ENCODE measurements at places on chromosomes 4 and X.

DNA sequence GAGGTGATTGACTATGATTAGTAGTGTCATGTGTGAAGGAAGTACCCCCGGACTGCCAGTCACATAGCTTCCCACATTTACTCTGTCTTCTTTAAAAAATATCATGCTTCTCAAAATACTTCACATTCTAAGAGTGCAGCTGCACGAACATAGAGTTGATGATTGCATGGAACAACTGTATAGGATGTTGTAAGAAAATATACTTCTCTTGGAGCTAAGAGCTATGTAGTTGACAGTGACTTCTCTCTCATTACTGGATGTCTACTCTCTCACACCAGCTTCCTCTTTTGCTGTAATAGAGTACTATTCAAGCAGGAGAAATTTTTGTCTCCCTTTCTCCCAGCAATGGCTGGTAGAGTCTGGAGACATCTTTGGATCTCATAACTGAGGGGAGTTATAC lies 99.4 kb upstream of the PUDP start:
- no peak for DNase-seq

DNA sequence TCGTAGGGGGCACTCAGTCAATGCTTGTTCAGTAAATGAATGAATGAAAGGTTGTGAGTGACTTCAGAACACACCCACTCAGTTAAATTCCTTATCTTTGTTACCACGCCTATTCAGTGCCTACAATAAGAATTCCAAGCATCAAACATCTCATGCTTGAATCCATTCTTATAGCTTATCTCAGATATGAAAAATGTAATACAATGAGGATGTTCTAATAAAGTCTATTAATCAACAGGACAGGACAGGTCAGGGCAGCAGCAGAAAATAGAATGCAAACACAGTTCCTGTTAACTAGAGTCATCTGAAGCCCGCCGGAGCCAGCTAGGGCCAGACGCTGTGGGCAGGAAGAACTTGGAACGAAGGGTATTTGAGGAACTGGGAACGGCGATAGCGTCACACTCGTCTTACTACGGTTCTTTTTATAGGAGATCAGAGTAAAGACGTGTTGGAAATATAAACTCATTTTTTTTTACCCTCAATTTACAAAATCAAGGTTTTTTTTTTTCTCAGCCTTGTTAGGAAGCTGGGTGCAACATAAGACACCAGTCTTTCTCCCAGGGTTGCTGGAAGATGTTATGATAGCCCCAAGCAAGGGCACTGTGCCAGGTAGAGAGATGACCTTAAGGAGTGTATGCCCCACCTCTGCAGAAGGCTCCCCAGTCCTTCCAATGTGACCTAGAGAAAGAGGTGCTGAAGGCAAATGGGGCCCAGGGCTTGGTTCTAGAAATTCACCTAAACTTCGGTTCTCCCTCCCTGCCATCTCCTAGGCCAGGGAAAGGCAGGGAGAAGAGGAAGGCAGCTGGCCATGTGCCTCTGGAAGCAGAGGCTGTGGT lies 48.3 kb downstream of the SEL1L3 start:
- no peak for DNase-seq

GRCh38 chr4:54189140-54189539 lies 40.0 kb upstream of the PDGFRA start:
- no peak for DNase-seq

- DNase-seq, result no peak
Observed at GRCh38 chr4:105586638-105587328, 34.4 kb downstream of the ARHGEF38 start.

- DNase-seq, result no peak
Observed at GRCh38 chr4:67635331-67635730, 65.6 kb downstream of the UBA6 start.

- DNase-seq, result no peak
Observed at GRCh38 chr4:1833307-1834046, 22.5 kb downstream of the LETM1 start.

DNA sequence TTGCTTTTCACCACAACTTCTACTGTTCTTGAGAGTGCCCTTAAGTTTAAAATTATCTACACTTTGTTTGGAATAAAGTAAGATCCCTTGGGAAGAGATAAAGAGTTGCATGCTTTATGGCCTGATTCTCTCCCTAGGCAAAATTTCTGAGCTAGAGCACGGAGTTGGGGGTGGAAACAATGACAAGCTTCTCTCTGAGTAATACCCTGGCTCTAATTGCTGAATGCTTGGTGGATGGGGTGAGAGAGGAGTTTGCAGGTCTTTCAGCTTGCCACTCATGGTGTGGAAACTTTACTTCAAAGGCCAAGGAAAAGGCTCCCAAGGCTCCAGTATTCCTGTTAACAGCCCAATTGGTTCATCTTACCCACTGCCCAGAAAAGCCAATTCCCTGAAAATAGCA lies 26.1 kb upstream of the PRDM8 start:
- no peak for DNase-seq

DNA sequence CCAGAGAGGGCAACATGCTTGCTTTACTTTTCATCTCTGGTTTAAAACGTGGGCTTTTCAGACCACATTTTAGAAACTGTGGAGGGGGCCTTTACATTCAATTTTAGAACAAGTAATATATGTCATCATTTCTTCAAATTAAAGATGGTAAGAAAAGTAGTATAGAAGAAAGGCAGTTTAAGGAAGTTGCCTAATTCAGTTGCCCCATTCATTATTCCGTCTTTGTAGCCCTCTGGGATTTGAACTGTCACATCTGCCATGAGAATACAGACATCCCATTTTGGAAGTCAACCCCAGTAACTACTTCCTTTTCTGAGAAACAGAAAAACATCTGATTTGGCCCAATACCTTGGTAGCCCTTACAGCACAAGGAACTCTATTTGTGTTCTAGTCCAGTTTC lies 61.2 kb downstream of the PASD1 start:
- no peak for DNase-seq

DNA sequence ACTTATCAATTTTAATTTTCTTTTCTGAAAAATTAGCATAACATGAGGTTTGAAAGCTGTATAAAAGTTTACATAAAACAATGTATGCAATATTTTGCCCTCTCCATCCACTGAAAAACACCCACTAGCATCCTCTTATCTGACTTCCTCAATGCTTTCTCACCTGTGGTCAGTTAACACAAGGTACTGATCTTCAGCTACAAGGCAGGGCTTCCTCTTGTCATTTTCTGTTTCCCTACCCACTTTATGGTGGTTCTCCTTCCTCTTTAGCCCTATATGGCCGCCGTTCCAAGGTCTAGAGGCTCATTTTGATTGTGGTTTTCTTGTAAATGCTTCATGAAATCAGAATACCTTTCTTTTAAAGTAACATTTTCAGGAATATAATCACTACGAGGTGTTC lies 618.6 kb upstream of the CPEB2 start:
- DNase-seq, result no peak

DNA sequence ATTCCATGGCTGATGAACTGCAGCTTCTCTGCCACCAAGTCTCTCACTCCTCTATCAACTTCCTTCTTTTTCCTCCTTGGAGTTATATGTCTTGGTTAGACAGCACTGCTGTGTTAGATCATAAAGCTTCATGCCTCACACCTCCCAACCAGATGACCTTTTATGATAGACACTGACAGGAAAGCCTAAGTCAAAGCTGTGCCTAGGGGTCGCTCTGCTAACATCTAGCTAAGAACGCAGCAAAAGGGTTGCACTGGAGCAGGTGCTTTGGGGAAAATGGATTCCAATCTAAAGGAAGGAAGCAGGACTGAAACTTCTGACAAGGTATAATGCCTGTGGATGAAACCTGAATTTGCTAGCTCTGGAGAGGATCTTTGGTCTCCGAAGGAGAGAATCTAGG lies 509.7 kb downstream of the SMARCA1 start:
- no peak for DNase-seq

DNA sequence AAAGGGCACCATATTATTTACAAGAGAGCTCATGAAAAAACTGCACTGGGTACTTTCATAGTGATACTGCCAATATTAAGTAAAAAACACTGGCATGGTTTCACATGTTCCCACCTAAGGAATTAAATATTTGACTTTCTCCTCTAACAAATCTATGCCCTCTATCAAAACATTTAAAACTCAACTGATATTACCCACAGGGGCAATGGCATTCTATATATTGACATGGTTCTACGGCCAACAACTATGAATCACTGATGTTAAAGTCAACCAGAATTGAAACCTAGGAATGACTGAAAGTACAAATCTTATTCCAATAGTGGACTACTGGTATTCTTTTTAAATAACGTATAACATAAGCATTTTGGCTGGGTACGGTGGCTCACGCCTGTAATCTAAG lies 28.2 kb downstream of the PHKA2 start:
- no peak for DNase-seq

- DNase-seq, result no peak
Observed at GRCh38 chr4:139908636-139909437, 243.2 kb downstream of the MGST2 start.

DNA sequence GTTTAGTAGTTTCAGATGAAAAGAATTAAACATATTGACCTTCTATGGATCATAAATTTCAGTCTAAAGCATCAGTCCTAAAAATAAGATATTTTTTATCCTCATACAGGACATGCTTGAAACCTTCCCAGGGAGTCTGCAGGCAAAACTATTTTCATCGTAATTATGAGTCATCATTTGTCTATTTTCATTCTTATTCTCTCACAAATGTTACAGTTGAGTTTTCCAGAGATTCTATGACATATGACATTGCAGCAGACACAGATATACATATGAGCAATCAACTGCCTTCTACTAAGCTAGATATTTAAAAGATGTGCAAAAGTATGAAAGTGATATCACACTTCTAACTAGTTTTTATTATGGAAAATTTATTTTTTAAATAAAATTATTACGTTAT lies 398.0 kb downstream of the MAGEB5 start:
- no peak for DNase-seq

DNA sequence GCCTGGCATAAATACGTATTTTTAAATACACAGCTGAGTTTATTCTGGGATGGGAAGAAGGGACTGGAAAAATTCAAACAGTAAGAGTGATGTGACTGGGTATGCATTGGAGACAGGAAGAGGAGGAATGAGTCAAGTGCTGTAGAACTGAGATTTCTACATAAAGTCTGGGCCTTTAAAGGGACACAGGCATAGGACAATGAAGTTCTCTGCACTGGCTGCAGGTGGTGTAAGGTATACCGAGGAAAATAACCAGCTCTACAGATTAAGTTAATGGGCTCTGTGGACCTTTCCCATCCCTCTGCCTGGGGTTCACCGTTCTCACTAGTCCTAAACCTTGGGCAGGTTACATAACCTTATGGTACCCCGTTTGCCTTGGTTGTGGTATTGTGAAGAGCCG lies 68.7 kb downstream of the DHX15 start:
- no peak for DNase-seq

GRCh38 chrX:10158279-10159144 lies 1.7 kb downstream of the CLCN4 start:
- no peak for DNase-seq

GRCh38 chr4:156329779-156330178 lies 376.1 kb upstream of the CTSO start:
- no peak for DNase-seq

GRCh38 chrX:4263030-4263803 lies 549.8 kb upstream of the PRKX start:
- DNase-seq, result no peak

GRCh38 chr4:185222598-185222997 lies 13.2 kb downstream of the SNX25 start:
- DNase-seq, result no peak
